ENCODE measurements at places on chromosomes 4 and X.
A peak's percentile ranks its signal among the peaks of the same experiment; 100 is the strongest.

GRCh38 chrX:18983666-18984380 is at the start of gene PHKA2:
Gene PHKA2 (minus strand): TSS chrX:18984114. CDS start chrX:18983932, 182 bp downstream.
- no peak for DNase-seq

GRCh38 chr4:20683766-20684165 is 16.5 kb upstream of the PACRGL start:
- peak; percentile 28 for DNase-seq

DNA sequence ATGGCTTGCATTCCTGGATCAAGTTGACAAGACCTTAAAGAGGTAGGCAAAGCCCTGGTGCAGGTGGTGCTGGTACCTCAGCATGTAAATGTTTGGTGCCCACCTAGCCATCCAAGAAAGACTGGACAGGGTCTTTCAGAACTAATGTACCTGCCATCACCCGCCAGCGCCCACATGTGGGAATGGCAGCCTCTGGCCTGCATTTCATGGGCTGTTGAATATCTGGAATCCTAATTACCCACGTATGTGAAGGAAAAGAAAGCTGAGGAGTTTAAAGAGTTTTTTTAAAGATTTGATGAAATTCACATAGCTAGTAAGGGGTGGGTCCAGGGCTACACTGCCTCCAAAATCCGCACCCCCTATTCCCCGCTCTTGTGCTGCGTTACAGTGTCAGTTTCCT is 8.6 kb upstream of the CCDC149 start:
- DNase-seq, result no peak

DNA sequence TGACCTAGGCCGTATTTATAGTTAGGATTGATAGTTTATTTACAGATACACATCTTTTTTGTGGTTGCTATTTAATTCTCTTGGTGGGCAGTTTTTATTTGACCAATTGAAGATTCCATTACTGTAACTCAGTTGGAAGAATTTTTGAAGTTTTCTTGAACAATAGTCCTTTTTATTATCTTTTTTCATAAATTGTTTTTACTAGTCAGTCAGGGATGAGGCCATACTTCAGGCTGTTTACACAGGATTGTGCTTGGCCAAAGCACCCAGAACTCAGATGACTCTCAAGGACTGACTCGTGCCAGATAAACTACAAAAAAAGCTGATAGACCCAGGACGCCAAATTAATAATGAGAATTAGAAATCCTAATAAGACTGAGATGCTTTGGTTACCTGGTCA is 7.0 kb downstream of the HERC3 start:
- DNase-seq, result no peak

DNA sequence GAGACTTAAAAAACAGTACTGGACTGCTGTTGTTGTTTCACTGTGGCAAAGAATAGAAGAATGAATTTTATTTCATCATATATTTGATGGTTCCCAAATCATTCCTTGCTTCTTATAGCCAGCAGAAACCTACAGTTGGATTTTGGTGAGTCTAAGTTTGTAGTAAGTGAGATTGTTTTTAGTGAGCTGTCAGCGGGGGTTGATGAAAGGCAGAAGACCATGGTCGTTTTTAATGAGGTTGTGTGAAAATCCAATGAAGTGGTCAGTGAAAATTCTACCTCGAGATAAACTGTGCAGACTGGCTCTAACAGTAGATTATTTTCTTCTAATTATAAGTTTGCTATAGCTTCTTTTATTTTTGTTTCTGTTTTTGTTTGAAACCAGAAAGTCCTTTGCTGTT is 36.2 kb downstream of the ANAPC4 start:
- no peak for DNase-seq

DNA sequence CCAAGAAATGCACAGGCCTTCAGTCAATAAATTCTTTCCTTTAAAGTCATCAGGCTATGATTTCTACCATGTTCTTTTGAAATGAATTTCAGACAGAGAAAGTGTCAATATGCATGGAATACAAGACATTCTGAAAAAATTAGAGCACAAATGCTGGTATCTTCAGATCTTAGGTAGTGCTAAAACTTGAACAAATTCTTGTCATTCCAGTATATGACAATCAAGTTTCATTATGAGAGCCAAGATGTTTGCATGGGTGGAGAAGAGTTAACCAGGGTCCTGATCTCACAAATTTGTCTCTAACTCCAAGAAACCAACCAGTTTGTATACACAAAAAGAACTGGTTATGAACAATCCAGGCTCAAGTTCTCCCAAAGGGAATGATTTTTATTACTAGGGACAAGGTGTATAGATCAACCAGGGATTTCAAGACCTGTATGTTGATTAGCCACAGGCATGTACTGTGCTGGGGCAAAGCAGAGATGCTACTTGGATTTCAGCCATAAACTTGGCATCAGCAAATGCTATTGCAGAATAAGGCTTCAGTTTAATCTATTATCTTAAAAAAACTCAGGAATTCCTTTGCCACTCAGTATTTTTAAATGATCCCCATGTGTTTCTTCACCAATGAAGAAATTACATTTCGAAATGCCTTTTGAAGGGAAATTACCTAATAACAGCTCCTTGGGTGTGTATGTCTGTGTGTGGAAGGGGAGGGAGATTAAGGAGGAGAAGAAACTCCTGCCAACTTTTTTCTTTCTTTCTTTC is 69.7 kb downstream of the FANCB start:
- DNase-seq, result no peak

DNA sequence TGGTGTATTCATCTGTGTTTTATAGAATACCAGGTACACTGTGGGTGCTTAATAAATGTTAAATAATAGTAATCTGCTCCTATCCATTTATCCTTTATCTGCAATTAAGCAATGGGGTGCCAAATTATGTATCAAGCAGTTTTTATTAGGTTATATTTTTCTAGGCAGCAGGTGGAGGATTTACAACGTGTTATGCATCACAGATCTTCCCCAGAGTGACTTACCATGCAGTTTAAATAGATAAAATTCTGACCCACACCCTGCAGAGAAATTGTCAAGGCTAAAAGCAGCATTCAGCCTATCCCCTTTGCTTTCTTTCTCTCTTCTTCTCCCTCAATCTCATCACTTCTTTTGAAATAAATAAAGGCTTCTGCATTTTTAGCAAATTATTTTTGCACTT is 306.4 kb downstream of the CXXC4 start:
- no peak for DNase-seq

- no peak for DNase-seq
Observed at GRCh38 chrX:26574234-26574633, 358.3 kb downstream of the MAGEB5 start.

- no peak for DNase-seq
Observed at GRCh38 chr4:68732653-68733466, 62.4 kb upstream of the UGT2B15 start.

GRCh38 chr4:77600521-77601451 is 4.8 kb upstream of the CXCL13 start:
- peak; percentile 43 for DNase-seq

DNA sequence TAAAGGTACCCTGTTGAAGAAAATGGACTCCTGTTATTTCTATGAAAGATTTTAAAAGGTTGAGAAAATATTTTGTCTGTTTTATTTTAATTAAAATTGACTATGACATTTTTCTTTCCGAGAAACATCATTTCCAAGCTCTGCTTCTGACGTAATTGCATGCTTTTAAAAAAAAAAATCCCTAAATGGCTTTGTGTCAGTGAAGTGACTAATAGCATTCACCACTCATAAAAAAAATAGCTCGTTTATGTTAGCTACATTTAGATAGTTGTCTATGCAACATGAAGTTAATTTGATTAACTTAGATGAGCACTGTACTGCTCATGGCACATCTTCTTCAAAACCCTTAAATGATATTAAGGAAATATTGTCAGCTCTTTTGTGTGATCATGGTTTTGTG is 105.1 kb upstream of the KLHL13 start:
- DNase-seq, result no peak

GRCh38 chr4:176438401-176438800 is 118.6 kb downstream of the SPCS3 start:
- DNase-seq, result no peak

DNA sequence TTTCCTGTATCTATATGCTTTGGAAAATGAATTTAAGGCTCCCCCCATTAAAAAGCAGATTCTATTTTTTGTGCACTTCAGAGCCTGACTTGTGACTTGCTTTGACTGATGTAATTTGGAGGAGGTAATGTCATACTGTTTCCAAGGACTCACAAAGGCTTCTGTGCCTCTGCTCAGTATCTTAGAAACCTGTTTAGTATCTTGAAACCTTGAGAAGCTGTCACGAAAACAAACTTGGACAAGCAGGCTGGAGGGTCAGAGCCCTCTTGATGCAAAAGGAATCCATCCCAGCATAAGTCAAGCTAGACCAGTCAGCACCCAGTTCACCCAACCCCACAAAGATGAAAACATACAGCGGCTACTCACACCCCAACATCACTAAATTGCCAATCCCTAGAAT is 560.0 kb upstream of the PCDH7 start:
- no peak for DNase-seq
